ENCODE measurements at places on chromosomes 16 and 17.

DNA sequence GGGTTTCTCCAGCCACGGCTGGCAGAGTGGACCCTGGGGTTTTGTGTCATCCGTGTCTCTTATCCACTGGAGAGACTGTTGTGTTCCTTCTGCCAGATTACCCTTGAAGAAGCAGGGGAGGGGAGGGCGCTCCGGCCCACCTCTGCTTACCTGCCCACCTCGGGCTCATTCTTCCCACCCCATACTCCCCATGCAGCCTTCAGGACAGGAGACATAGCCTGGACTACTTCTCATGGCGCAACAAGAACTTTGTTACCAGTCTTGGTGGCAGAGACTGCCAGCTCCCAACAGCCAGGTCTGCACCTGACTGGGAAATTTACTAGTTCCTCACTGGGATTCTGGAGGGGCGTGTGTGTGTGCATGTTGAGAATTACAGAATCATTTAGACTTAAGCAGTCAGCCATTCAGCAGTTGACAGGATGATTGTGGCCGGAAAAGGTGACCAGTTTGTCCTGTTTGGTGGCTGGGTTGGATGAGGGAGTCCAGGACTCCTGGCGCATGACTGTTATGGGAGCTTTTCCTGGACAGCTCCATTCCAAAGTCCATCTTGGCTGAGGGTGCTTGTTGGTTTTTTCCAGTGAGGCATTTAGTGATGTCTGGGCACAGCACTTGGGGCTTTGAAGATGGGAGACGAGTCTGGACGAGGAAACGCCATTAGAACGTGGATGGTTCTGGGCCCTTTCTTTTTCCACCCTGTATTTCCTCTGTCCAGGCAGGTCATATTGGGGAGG, 8.7 kb downstream of the GSE1 start:
- no peak for DNase-seq

DNA sequence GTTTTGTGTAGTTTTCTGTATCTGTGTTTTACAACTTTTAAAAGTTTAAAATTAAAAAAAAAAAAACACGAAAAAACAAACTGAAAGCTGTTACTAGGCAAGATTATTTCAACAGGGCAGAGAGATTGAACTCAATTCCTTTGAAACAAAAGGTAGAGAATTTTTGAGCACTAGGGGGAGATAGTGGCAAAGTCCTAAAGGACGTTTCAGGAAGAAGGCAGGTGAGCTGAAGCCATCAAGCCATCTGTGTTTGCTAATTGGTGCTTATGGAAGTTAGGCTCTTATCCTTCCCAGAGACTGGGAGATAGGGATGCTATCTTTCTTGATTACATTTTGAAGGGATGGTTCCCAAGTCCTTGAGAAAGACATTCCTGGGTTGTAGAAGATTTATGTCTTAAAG, 70.6 kb upstream of the CLEC3A start:
- no peak for DNase-seq

DNA sequence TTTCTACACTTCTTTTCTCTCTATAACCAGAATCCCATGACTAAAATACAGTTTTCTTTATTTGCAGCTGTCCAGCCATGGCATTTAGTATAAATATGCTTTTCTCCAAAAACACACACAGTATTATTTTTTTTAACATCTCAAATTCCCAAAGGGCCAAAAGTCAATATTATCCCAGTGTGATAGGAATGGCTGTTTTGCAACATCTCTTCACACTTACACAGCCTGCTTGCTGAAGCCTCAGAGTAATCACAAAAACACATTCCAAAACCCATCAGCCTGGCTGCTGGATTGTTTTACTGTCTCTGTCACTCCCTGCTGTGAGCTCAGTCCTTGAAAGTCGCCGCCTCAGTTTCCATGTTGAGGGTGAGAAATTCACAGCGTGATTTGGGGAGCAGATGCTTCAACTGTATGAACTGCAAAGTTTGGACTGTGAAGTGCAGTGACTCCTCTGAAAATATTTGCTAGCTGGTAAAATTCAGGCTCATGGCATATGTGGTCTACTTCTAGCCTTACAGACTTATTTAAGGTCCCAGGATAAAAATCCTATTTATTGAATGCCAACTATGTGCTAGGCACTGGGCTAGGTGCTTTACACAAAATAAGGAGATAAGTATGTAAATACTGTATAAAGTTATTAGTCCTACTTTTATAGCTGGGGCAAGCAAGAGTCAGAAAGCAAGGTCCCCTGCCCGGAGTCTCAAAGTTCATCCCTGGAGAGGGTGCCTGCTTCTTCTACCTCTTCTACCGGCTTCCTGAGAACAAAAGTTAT, 116.5 kb downstream of the SOCS1 start:
- no peak for DNase-seq

- DNase-seq, result peak; percentile 27
Measured at GRCh38 chr16:30949650-30950515, 1.0 kb downstream of the ORAI3 start.

DNA sequence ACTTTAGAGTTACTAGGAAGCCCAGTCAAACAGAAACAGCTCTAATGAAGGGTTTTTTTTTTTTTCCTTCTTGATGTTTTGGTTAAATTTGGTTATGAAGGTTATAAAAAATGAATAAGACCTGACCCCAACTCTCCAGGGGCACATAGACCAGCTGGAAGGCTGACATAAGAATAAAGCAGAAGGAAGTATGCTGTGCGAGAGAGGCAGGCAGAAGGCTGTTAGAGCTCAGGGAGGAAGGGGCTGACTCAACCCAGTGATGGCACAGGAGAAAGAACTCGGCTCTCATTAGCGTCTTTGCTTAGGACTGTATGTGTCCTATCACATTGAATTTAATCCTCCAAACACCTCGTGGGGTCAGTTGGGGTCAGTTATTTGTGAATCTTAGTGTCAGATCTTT, 474.6 kb downstream of the PMP22 start:
- DNase-seq, result no peak

GRCh38 chr16:4404247-4404966, 12.0 kb downstream of the CORO7 start:
- DNase-seq, result peak; percentile 46

GRCh38 chr17:50316016-50316587, 29.8 kb upstream of the XYLT2 start:
- no peak for DNase-seq

- DNase-seq, result peak; percentile 54
Measured at GRCh38 chr17:8745586-8746500, 1.2 kb upstream of the CCDC42 start.

GRCh38 chr17:43591001-43591400, 44.9 kb upstream of the ETV4 start:
- DNase-seq, result no peak

DNA sequence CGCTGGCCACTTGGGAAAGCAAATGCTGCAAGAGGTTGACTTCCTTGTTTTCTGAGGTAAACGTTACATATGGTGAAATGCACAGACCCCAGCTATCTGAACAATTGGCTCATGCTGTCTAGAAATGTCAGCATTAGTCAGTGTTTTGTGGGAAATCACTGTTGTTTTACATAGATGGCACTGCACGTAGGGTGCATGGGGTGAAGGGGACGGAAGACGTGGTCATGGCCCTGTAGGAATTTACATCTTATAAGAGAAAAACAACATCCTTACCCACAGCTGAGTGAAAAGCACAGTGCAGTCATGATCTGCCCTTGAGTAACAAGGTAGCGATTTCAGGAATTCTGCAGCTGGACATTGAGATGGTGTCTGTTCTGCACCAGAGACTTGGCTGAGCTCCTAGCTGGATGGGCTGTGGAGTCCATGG, 15.2 kb downstream of the RPTOR start:
- no peak for DNase-seq

DNA sequence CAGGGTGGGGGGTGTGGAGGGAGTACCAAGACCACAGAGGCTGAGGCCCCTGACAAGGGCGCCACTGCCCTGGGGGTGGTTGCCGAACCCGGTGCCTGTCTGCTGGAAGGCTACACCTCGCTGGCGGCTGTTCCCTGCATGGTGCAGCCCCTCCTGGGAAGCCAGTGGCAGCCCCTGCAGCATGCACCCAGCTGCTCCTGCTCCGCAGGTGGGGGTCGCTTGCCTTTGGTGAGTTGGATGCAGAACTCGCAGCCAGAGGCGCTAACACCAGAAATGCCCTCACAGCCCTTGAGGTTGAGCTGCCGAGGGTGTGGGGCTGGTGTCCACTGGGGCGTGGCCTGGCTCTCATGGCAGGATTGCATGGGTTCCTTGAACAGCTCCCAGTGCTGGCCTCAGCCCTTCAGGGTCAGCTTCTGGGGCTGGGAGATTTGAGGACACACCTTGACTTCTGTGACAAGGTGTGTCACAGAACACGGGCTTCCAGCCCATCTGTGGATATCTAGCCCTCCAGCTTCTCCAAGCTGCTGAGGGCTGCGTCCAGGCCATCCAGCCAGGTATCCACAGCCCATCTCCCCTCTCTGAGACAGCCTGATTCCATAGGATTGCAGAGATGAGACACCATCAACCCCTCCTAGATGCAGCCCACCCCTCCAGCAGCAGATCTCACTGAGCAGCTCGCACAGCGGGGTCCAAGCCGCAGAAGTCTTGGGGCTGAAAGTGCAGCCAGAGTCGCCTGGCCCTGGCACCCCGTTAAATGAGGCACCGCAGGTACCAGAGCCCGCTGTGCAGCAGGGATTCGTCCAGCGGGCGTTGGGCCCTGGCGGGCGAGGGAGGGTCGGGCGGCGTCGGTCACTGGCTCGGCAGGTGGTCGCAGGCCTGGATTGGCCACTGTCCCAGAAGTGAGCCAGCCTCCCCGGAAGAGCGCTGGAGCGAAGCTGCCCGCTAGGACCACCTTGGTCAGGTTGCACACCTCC, 586.3 kb downstream of the KCNJ18 start:
- DNase-seq, result no peak

- no peak for DNase-seq
Measured at GRCh38 chr16:4226251-4227039, 15.4 kb downstream of the SRL start.

DNA sequence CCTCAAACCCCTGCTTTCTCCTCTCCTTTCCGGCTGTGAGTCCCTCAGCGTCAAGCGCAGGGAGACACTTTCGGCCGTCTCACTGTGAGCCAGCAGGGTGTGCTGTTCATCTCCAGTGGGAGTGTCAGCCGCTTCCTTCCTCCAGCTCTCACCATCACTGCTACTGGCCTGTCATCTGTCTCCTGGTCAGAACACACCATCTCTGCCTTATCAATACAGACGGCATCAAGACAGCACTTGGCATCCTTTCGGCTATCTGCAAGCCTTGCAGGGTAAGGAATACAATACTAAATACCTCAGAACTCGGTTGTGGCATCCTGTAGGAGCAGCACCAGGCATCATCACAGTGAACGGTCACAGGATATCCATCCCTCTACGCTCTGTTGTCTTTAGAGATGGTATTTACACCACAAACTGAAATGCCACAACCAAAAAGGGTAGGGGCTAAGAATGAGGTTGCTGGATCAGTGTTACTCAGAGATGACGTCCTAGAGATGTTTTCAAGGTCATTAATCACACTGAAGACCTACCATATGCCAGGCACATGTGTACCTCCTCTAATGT, 20.7 kb upstream of the CMTM4 start:
- peak; percentile 18 for DNase-seq

- no peak for DNase-seq
Measured at GRCh38 chr16:88761830-88762229, 23.2 kb downstream of the PIEZO1 start.

DNA sequence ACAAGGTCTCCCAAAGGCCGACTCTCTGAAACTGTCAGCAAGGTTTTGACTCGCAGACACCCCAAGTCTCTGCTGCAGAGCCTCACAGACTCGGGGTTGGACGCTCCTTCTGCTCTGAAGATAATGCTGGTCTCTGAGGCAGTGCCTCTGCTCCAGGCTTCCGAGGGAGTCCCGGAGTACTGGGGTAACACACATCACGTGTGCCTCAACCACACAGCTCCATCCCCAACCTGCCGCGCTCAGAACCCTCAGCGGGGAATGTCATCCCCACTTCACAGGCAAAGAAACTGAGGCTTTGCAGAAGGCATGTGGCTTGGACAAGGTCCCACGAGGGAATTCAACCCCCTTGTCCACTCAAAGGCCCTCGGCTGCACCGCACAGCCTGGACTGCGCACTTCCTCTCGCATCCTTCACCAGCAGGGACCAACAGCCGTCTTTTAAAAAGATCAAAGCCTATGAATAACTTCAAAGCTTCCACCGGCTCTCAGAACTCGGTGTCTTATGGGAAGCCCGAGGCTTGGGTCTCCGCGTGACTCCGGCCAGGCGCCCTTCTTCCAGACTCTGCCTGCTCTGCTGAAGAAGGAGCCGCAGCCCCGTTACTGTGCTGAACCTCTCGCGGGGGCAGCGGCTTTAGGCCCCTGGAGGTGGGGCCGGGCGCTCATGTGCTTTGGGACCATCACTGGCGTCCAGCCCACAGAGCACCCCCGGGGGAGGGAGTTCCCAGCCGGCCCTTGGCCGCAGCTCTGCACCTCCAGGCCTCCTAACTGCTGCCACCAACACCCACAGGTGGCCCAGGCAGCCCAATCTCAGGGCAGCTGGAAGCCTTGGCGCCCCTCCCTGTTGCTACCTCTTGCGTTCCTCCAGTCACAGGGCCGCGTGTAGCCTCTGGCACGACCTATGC, 2.2 kb downstream of the TMEM204 start:
- DNase-seq, result no peak

DNA sequence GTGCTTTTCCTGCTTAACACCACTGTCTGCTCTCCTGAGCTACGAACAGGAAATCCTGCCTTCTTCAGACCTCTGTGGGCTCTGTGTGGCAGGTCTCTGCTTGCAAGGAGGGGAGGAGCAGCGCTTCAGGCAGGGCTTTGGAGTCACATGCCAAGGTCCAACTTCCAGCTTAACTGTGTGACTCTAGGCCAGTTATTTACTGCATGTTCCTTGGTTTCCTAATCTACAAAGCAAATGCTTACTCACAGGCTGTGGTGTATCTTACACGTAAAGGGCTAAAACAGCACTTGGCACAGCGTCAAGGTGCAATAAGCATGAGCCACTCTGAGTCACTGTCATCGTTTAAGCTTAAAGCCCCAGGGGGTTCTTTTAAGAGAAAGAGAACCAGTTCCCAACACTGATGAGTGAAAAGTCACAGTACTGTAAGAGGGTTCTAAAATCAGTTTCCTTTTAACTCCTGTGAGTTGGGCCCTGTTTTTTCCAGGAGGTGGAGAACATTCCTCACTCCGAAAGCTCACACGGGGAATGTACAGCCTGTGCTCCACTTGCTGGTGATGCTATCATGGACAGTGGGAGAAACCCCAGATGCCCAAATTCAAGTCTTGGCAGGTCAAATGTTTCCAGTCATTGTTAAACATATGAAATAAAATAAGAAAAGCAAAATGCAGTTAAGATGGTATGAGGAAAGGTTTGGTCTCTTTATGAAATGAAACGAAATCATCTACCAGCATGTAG, 54.1 kb upstream of the BCAR1 start:
- DNase-seq, result no peak
